LHCN-M2 (cell line): ENCODE measurements at places on chromosomes 4 and X.

DNA sequence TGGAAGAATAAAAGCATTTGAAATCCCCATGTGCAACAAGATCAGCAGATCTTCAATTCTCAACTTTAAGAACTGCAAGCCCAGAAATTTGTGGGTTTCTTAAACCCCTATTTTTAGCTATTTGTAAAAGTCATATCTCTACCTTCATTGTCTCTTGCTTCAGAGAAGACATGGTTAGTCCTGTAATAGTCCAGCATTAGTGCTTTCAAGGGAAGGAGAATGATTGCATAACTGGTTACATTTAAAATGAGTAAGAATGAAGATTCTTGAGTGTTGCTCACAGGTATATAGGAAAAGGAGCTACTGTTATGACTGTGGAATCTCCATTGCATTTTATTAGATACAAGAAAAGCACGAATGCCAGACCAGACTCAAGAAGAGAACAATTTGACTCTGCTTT, 84.0 kb downstream of the CCSER1 start:
- no peak for DNase-seq

DNA sequence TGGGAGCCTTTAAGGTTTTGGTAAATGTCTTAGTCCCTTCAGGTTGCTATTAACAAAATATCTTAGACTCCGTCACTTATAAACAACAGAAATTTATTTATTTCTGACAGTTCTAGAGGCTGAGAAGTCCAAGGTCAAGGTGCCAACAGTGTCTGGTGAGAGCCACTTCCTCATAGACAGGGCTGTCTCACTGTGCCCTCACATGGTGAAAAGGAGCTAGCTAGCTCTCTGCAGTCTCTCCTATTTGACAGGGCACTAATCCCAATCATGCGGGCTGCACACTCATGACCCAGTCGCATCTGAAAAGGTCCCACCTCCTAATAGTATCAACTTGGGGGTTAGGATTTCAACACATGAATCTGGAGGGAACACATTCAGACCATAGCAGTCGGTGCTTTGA, 63.4 kb upstream of the KLF3 start:
- no peak for DNase-seq

DNA sequence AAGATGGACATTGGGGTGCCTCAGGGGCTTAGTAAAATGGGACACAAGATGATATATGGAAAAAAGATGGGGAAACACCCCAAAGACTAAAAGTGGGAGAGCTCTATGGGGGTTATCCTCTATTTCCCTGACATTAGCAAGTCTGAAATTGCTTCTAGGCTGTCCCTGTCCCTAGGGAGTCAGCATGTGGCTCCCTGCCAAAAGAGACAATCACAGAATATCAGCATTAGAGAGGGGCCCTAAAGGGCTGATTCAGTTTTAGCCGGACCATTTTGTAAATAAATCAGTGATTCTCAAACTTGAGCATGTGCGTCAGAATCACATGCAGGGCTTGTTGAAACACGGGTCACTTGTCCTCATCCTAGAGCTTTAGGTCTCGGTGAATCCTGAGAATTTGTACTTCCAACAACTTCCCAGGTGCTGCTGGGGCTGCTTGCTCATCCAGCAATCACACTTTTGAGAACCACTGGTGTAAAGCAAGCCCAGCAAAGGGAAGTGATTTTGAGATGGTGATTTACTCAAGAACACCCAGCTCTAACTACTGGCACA, 165.3 kb upstream of the DGKK start:
- no peak for DNase-seq

GRCh38 chrX:140040386-140040785, 75.1 kb upstream of the CXorf66 start:
- peak; percentile 25 for DNase-seq

- DNase-seq: no peak
Measured at GRCh38 chr4:114527637-114528036, 71.0 kb upstream of the UGT8 start.

GRCh38 chr4:189049682-189050081, 891.0 kb upstream of the FRG1 start:
- no peak for DNase-seq
